ENCODE measurements at places on chromosomes 5 and 9. TPM values are rescaled to one million over a fixed set of nuclear protein-coding genes. Genes with fewer than 3 reads are reported as not detected.

Gene PCDHB16
- 12.3 TPM for total RNA-seq

- DNase-seq = no peak
Observed at GRCh38 chr5:72134226-72134899, 27.1 kb downstream of the MAP1B start.

- no peak for DNase-seq
Observed at GRCh38 chr5:15645381-15646160, 145.6 kb downstream of the FBXL7 start.

Gene RASEF
- 7.6 TPM for total RNA-seq

Gene ARPC5L
- total RNA-seq = 28.5 TPM

Gene ZBED3
- total RNA-seq = 9.1 TPM

DNA sequence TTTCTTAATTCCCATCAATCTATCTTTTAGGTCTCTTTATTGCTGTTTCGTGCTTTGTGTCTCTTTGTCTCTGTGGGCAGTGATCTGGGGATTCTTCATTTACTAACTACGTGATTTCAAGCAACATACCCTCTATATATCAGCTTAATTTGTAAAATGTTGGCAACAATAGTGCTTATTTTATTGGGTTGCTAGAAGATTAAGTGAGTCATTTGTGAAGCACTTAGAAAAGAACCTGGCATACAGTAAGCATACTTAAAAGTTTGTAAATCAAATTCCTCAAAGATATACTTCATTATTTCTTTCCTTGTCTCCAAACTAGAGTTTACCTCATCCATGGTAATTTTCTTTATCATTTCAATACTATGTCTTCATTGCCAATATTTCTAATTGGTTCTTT, 669.7 kb downstream of the MAT2B start:
- DNase-seq = no peak

- DNase-seq = no peak
Observed at GRCh38 chr5:75463726-75464125, 47.7 kb downstream of the CERT1 start.

Data from vagina (tissue), 2 donors.